LNCaP clone FGC (cell line): ENCODE measurements at places on chromosomes 12 and 14.

DNA sequence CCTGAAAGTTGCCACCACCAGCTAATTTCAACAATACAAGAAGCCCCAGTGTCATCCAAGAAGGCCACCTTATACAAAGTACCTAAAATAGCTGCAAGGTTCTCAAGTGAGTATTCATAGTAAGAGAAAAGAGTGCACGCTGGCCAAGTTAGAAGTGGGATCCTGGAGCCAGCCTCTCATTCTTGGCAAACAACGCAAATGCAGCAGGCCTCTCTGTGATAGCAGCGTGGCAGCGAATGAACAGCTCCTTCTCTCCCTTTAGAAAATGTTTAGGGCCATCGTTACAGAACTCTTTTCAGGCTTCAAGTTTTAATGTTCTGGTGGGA lies 78.0 kb upstream of the IFNG-AS1 start:
- no peak for DNase-seq

- no peak for DNase-seq
These were observed 13.4 kb downstream of the CDK17 start for GRCh38 chr12:96386794-96387193.

GRCh38 chr14:96086574-96087077 lies 47.5 kb downstream of the C14orf132 start:
- DNase-seq, result no peak

GRCh38 chr12:101299931-101300330 lies 20.0 kb downstream of the UTP20 start:
- DNase-seq, result no peak

- DNase-seq, result no peak
These were observed 49.4 kb downstream of the LTBP2 start for GRCh38 chr14:74562515-74563232.
